ENCODE measurements at places on chromosomes 7 and 10.
A peak's percentile ranks its signal among the peaks of the same experiment; 100 is the strongest.

GRCh38 chr7:143388051-143388450 lies 6.9 kb downstream of the ZYX start:
- DNase-seq: peak; percentile 60

DNA sequence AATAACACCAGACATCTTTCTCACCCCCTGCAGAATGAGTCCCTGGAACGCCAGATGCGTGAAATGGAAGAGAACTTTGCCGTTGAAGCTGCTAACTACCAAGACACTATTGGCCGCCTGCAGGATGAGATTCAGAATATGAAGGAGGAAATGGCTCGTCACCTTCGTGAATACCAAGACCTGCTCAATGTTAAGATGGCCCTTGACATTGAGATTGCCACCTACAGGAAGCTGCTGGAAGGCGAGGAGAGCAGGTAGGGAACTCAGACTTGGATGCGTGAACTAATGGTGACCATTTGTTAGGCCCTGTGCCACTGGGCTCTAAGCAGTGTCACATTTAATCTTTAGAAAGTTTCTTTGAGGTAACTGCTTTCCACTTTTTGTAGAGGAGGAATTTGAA lies 7.1 kb downstream of the VIM start:
- DNase-seq: no peak

DNA sequence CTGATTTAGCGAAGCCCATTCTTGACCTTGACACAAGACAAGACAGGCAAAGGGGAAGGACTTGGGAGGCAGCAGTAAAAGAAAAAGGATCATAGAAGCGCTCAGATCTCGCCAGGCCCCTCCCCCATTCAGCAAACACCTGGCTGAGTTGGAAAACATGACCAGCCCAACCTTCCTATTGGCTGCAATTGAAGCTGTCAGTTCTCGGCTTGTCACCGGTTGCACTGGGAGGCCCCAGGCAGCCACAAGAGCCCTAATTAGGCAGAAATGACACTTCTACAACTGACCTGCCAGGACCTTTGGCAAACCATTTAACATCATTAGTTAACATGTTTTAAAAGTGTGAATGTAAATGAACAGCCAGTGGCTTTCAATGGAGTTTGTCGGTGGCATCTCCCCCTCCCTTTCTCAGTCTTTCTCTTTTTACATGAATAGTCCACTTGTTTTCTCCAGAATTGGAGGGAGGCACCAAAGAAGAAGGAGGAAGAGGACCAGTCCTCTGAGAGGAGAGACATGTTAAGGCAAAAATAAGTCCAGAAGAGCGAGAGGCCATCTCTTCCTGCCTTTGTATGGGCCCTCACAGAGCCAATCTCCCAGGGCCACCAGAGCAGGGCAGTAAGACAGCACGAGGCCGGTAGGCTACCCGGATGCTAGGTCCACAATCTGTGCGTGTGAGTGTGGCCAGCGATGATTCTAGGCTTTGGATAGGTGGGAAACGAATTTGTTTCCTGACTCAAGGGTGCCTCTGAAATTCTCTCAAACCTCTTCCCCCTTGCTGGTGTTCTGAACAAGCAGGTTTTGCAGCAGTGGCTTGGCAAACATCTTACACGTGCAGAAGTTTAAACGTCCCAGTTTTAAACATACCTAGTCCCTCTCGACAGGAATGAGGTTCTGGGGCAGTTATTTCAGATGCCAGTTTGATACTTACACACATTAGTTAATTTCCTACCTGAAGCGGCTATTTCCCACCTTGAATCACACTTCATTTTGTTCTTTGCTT lies 15.0 kb upstream of the ENO4 start:
- no peak for DNase-seq

DNA sequence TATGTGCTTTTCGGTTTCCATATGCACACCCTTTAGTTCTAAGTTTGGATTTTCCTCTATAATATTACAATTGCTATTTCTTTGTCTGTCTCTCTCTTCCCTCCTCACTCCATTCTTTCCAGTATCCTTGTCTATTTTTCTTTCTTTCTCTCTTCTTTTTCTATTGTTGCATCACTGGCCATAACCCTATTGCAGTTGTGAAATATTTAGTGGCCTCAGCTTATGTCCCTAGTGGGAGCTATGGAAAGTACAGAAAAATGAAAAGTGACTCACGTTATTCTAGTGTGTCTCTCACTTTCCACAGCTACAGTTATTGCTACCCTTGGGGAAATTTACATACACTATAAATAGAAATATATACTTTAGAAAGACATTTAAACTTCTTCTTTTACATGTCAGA lies 59.1 kb downstream of the CNTNAP2 start:
- DNase-seq: no peak

- DNase-seq: peak; percentile 7
Measured at GRCh38 chr7:159098811-159099655, 45.6 kb downstream of the VIPR2 start.

- DNase-seq: no peak
Measured at GRCh38 chr7:35866186-35866585, 65.3 kb downstream of the SEPTIN7 start.

GRCh38 chr7:90618876-90619275 lies 22.8 kb downstream of the CDK14 start:
- no peak for DNase-seq

GRCh38 chr10:96301616-96302015 lies 2.6 kb upstream of the DNTT start:
- DNase-seq: no peak

DNA sequence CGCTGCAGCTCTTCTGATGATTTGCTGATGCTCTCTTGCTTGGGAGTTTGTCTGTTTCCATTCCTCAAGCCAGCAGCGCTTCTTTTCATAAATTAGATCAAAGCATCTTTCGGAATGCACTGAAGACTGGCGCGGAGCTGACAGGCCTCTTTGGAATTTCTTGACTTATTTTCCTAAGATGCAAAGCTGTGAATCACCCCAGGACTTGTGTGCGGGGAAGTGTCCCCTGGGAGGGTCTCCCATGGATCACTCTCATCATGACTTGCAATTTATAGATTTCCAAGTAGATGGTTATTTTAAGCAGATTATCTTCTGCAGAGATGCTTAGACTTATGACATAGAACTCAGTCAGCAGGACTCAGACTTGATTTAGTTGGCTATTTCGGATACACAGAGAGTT lies 467.2 kb downstream of the TCERG1L start:
- DNase-seq: no peak

- no peak for DNase-seq
Measured at GRCh38 chr10:106971411-106971831, 193.1 kb downstream of the SORCS1 start.

DNA sequence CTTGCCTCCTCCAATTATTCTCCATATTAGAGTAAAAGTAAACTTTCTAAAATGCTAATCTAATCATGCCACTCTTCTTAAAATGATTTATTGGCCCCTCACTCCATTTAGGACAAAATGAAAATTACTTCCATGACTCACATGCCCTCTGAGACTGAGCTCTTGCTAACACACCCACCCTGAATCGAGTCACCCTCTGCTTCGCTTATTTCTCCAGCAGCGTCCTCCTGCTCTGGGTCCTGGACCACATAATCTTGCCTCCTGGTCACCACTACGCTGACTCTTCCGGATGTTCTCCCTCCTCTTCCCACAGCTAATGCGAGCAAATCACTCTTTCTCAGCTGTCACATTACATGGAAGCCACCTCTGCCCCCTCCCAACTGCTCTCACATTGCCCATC lies 384.0 kb upstream of the FZD8 start:
- no peak for DNase-seq

- no peak for DNase-seq
Measured at GRCh38 chr7:380711-381210, 90.8 kb downstream of the FOXL3 start.

DNA sequence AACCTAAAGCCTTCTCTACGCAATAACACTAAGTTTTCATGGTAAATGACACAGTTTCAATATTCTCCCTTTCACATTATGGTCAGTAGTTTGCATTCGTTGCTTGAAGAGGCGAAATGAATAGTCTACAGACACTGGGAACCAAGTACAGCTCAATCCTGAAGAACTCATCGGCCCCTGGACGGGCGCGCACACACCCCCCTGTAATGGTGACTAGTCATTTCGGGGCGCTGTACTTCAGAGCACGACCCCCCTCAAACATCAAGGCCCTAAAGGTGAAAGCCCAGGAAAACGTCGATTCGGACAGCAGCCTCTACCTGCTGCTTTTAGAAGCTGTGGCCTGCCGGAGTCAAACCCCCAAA lies 1.0 kb downstream of the NT5C2 start:
- no peak for DNase-seq

DNA sequence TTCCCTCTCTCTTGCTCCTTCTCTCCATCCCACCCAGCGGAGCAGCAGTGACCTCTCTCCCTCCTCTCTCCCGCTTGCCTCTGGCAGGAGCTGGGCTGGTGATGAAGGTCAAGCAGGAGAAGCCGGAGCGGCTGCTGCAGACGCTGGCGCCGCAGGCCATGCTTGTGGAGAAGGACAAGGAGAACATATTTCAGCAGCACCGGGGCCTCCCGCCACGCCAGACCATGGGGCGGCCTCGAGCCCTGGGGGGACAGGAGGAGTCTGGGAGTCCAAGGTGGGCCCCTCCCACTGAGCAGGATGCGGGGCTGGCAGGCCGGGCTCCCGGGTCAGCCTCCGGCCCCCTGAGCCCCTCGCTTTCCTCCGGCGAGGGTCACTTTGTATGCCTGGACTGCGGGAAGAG lies 17.3 kb downstream of the ZNF775 start:
- DNase-seq: peak; percentile 21

DNA sequence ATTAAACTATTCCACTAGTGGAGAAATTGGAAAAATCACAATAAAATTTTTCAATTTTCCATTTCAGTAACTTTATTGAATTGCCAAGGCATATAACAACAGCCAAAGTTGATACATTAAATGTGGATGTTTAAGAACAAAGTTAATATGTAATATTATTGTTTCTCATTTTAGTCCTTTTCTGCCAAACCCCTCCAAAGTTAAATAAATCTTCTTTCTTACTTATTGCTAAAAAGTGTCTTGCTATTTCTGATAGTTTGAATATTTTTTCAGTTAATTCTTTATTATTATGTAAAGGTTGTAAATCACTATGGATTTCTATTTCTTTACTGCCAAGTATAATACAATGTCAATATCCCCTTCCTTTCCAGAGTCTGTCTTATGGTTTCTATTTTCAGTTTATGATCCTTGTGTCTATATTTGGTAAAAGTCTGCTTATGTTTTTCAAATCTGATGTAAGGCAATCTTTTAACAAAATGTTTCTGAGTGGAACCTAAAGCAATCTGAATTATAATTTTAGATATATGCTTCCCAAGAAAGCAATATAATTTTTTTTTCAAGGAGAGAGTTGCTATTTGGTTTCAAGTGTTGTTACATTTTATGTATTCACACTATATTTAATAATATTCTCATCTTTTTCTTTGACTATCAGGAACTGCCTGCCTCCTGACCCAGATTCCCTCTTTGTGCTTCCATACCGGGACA lies 80.3 kb upstream of the RHOBTB1 start:
- DNase-seq: no peak

- no peak for DNase-seq
Measured at GRCh38 chr7:22824760-22825159, 2.1 kb upstream of the TOMM7 start.

GRCh38 chr10:4887501-4887900 lies 61.5 kb downstream of the AKR1E2 start:
- DNase-seq: no peak

DNA sequence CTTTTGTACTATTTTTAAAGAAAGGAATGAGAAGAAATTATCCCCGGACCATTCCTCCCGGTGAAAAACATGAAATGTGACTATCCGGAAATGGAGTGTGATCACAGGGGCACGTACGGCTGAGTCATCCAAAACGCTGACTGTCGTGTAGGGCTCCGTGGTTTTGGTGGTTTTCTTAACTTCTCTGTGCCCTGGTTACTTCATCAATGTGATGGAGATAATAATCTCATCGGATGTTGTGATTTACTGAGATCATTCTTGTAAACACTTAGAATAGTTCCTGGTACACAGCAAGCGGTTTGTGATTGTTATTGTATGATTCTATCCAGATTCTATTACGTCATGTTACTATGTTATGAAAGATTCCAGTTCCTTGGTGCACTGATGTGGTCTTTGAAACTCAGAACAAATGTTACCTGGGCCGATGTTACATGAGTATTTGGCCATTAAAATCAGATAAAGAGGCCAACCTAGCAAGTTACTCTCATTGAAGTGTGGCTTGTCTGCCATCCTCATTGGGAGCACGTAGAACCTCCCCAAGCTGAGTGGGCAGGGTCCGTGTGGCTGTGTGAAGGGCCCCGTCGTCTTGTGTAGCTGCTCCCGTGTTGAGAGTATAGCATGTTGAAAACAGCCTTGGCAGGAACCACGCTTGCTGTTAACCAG lies 99.5 kb downstream of the CAMK1D start:
- no peak for DNase-seq

GRCh38 chr7:157494506-157495176 lies 157.8 kb downstream of the DNAJB6 start:
- no peak for DNase-seq

GRCh38 chr10:129466703-129467358 lies at the start of gene MGMT:
TSS of gene MGMT (plus strand) at chr10:129467241.
- peak; percentile 96 for DNase-seq

- DNase-seq: no peak
Measured at GRCh38 chr7:66105263-66105748, 9.3 kb upstream of the CRCP start.

- no peak for DNase-seq
Measured at GRCh38 chr10:23522345-23522744, 83.5 kb downstream of the OTUD1 start.

DNA sequence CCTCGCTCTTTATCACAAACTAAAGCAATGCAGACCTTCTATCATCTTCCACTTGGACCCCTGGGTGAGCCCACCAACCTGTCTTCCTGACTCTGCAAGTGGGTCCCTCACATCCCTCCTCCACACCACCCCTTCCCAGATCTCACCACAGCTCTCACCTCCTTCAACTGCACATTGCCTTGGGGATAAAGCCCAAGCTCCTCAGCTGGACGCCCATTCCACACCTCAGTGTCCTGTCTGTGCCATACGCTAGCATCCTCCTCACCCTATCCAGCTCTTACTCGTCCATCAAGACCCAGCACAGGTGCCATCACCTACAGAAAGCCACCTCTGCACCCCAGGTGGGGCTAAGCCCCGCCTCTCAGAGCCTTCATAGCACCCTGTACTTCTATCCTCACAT lies 141.0 kb upstream of the LANCL2 start:
- no peak for DNase-seq

DNA sequence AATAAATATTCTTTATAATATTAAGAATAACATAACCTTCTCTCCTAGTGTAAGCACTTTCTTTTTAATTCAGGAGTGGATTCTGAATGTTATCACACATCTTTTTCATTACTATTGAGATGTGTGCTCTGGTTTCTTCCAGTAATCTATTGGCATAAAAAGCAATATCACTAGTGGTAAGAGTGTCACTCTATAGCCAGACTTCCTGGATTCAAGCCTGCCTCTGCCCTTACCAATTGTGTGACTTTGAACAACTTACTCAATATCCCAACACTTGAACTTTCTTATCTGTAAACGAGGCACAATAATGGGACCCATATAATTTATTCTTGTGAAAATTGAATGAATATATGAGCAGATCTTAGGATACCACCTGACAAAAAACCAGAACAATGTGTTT lies 71.0 kb downstream of the SEM1 start:
- no peak for DNase-seq

DNA sequence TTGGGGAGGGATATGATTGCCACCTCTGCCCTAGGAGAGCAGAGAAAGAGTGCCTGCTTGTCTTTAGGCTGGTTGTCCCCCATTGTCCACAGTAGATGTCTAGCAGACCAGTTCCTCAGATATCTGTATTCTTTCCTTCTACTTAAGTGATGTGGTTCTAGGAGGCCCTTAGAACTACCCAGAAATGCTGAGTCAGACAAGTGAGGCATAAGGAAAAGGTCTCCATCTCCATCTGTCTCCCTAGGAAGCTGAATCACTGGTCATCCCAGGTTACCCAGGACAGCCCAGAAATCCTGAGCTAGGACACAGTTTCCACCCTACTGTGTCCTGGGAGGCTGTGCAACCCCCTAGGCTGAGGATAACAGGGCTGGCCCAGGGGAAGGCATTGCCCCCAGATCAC lies 93.4 kb upstream of the INHBA start:
- DNase-seq: no peak
